Muscle of leg (tissue), 16 donors: ENCODE measurements at places on chromosomes 3 and 15.

DNA sequence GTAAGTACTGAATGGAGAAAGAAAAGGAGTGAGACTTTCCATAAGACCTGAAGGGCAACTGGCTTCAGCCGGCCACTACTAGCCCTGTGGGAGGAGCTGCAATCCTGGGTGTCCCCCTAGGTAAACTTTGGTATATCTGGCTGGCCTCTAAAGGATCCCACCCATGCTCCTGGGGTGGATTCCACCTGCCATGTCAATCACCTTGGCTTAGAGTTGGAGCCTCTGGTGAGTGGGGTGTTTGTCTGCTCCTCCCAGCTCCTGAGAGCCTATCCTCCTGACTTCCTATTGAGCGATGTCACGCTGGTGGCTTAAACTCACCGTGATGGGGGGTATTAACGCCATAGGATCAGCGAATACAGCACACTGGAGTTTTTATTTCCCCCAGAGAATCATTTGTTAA lies 2.6 kb downstream of the SPTBN5 start:
- no peak for DNase-seq

DNA sequence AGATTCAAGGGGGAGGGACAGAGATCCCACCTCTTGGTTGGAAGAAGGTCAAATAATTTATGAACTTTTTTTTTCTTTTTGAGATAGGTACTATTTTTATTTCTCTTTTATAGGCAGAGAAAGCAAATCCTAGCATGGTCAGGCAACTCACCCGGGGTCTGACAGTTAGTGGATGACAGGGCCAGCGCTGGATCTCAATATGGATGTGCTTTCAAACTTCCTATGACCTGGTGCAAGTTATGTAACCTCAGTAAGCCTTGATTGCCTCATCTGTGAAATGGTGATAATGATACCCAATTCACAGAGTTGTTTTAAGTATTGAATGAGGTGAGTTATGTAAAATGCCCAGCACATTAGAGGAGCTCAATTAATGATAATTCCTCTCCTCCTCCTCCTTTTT lies 86.8 kb upstream of the MEF2A start:
- DNase-seq, result no peak

- DNase-seq, result peak; percentile 97
These were observed at the start of gene RPL35A for GRCh38 chr3:197949778-197950676. RPL35A (plus strand) TSS chr3:197950190; CDS start chr3:197950968, 778 bp downstream.

DNA sequence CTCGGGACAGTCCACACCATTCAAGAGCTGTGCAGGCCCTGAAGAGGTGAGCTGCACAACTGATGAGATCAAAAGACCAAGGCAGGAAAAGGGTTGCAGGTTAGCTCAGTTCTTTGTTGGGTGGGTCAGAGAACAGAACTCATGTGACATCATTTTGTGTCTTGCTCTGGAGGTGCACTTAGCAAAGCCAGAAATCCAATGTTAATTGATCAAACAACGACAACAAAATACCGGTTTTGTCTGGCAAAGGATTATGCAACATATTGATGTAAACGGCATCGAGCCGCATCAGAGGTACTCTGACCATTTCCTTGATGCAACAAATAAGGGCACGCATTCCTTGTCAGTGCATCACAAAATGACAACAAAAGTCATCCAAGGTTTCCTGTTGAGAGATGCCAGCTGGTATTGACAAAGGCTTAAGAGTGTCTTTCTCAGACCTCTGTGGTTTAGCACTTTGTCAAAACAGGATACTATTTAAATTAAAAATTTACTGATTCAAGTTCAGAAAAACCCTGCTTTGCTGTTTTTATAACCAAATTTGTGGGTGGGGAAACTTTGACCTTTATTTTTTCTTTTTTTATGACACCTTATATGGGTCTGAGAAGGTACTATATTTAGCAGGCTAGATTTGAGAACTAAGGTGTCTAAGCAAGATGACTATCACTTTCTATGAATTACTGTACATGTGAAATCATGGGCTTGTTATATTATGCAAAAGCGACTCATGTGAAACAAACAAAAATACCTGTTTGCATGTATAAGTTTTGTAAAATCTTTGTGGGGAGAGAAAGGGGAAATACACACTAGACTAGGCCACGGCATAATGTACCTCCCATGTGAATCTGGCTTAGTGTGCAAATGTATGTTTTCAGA lies 496.1 kb downstream of the FOXP1 start:
- DNase-seq, result no peak

DNA sequence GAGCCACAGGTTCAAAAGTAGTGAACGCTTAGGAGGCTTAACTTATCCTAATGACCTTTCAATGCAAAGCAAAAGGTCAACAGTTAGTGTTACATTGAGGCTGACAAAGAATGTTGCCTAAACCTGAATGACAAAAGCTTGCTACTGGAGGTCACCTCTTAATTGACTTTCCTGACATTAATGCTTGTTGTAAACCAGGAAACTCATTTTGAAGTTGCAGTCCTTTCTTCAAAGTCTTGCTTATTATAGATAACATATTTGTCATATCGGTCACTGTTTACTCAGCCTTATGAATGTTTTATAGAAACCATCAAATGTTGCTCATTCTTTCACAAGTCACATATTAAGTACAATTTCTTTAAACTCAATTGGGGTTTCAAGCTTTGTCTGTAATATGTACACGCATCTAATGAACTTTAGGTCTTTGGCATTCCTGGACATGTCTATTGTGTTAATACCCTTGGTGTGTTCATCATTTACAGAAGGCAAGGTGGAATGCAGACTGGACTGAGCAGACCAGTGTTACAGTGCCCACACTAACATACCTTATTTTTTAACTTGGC lies 488.2 kb upstream of the NECTIN3 start:
- DNase-seq, result no peak

DNA sequence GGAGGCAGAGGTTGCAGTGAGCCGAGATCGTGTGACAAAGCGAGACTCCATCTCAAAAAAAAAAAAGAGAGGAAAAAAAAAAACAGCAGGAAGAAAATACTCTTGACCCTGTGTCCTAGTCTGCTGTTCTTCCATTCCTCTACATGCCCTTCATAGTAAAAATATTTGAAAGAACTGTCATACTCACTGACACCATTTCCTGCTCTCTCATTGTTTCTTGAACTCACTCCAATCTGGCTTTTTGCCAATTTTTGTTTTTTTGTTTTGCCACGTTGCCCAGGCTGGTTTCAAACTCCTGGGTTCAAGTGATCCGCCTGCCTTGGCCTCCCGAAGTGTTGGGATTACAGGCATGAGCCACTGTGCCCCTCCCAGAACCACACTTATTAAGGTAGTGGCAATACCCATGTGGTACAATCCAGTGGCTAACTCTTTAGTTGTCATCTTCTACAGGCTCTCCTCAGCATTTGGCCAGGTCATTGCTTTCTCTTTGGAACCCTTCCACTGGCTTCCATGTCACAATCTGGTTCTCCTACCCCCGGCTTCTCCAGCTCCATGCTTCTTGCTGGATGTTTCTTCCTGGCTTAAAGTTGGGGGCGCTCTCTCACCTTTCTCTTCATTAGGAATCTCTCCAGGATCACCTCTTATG lies 238.2 kb upstream of the C2CD4B start:
- DNase-seq, result peak; percentile 25

DNA sequence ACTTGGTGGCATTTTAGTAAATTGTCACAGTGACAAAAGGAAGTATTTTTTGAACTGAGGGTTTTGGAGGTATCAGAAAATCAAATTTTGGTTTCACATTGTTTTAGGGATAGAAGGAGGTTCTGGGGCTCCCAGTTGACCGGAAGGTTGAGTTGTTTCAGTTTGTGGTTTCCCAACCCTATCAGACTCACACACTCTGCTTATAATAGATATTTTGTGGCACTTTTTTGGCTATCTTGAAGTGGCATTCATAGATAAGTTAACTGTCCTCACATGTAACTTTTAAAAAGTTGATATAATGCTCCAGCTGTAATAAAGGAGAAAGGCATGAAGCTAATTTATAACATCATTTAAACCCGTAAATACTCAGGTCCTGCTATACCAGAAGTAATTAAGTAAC lies 12.8 kb downstream of the ARMC8 start:
- DNase-seq, result no peak

GRCh38 chr3:151962352-151962751 lies 88.9 kb downstream of the SUCNR1 start:
- peak; percentile 90 for DNase-seq

- DNase-seq, result no peak
These were observed 61.6 kb downstream of the RAB7A start for GRCh38 chr3:128787256-128788253.

GRCh38 chr3:117380631-117381030 lies 671.1 kb downstream of the TUSC7 start:
- DNase-seq, result no peak

GRCh38 chr15:39501366-39502081 lies 79.4 kb upstream of the THBS1 start:
- DNase-seq, result peak; percentile 21

- DNase-seq, result no peak
These were observed 3.4 kb downstream of the SCN5A start for GRCh38 chr3:38646062-38646461.

DNA sequence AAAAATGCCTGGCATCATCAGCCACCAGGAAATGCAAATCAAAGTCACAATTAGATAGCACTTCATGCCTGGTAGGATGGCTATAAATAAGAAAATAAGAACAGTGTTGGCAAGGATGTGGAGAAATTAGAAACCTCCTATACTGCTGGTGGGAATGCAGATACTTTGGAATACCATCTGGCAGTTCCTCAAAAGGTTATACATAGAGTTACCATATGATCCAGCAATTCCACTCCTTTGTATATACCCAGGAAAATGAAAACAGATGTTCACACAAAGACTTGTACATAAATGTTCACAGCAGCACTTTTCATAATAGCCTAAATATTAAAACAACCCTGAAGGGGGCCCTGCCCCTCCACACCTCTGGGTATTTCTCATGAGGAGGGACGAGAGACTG lies 13.7 kb downstream of the ACSBG1 start:
- DNase-seq, result no peak

DNA sequence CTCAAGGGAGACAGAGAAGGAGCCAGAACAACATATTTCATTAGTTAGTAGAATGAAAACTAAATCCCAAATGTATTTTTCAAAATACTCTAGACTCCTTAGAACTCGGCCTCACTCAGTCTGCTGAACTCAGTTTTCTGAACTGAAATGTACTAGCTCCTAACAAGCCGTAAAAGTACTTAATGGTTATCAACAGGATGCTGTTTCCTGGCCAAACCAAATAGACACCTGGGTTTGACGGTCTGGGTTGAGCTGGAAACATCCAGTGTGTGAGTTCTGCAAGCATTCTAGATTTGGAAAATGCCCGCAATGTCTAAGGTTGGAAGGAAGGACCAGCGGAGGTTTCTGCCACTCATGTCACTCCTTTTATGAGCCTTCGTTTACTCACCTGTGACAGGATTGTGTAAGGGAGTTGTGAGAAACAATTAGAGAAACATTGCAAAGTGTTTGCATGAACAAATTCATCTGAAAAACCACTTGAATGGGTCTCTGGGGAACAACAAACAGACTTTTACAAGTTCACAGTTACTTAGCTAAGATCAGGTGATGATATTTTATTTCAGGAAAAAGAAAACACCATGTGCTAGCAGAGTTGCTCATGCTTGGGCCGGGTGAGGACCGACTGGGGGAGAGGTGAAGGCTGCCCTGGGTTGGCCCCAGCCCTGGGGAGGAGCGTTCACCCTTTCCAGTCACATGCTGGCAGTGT lies 151.0 kb downstream of the ALDH1A2 start:
- DNase-seq, result peak; percentile 43

- peak; percentile 69 for DNase-seq
These were observed 24.2 kb downstream of the PXYLP1 start for GRCh38 chr3:141255846-141256261.

- no peak for DNase-seq
These were observed 71.2 kb upstream of the C3orf80 start for GRCh38 chr3:160154033-160154432.

DNA sequence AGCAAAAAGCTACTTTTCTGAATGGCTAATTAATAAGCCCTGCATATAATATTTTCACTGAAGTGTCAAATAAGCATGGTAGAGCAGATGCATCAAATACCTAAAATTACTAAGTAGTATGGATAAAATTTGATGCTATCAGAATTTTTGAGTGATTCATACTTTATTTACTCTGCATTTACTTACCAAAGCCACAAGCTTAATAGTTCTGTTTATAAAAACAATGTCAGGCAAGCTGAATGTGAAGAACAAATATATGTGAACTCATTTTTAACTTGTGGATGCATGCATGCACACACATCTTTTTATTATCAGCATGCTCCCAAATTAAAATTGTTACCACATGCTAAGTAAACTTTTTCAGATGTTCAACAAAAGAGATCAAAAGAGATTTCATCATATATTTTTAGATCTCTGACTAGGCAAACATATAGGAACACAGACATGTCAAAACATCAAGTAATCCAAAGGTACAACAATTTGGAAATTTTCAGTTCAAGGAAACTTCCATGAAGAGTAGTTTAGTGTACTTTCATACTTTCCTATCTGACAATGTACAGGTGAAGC lies 969.4 kb downstream of the ROBO1 start:
- DNase-seq, result no peak

DNA sequence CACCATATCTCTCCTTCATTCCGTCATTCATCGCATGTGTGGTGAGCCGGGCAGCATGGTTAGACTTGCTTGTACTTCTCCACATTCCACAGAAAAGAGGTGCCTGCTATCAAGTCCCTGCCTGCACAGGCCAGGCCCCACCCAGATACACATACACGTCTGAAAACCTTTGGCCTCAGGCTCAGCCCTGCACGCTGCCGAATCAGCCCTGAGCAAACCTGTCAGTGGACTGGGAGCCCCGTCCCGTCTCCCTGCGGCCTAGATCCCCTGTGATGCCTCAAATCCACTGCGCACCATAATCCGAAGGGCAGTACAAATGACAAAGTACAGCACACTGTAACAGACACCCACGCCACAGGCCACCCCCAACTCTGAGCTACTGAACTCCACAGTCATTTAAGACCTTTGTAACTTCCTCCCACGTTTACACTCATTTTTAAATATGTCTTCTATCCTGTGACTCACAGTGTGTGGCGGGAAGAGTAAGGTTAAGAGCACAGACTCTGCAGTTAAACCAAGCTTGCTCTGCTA lies 67.1 kb downstream of the MB21D2 start:
- no peak for DNase-seq

DNA sequence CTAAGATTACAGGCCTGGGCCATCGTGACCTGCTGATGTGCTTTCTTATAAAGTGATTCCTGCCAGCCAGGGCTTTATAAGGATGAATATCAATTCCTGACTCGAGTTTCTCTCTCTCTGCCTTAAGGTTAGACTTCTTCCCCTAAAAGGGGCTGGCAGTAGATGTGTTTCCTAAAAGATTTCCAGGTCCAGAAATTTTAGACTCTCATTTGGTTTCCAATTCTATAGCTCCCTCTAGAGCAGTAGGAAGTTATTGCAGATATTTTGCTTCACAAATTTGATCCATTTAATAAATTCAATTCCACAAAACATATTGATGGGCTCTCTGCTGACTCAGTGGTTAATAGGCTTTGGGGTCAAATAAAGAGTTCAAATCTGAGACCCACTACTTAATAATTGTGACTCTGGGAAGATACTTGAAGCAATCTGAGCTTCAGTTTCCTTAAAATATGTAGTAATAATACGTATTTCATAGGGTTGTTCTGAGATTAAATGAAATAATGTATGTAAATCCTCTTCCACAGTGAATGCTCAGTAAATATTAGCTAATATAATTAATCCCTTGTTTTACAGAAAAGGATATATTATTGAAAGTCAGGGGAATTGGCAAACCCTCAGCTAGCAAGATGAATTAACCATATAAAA lies 2.1 kb downstream of the TRIM69 start:
- peak; percentile 65 for DNase-seq
